ENCODE measurements at places on chromosomes 6 and 20. TPM values are rescaled to one million over a fixed set of nuclear protein-coding genes. Genes with fewer than 3 reads are reported as not detected.

GRCh38 chr20:36303020-36303595 is 3.0 kb upstream of the DLGAP4 start:
- DNase-seq: no peak

- DNase-seq: no peak
Measured at GRCh38 chr6:140153703-140154102, 779.3 kb upstream of the CITED2 start.

DNA sequence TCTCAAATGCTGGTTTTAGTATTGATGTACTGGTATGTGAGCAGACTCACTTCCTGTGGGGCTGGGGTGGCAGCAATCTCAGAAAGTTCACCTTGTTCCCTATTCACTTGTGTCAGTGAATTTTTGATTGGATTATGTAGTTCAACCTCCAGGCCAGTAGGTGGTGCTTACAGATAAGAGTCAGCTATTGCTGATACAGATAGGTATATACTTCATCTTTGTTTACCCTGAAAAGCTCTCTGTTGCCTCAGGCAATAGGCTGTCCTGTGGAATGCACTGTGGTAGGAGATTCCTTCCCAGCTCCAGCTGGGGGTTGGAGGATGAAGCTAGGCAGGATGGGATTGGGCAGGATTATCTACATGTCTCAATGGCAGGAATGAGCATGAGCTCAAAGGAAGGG is 851.2 kb upstream of the EYS start:
- no peak for DNase-seq

DNA sequence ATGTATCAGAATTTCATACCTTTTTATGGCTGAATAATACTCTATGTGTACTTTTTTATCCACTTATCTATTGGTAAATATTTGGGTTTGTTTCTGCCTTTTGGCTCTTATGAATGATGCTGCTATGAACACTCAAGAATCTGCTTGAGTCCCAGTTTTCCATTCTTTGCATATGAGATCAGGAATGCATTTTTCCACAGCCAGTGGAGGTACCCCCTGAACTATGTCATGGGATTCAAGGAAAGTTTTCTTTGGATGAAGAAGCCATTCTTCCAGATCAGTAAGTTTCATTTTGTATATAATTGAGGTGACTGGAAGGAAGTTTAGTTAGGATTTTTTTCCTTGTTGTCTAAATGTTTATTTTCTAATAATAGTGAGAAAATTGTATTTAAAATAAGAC is 40.9 kb downstream of the NKX2-4 start:
- DNase-seq: no peak

DNA sequence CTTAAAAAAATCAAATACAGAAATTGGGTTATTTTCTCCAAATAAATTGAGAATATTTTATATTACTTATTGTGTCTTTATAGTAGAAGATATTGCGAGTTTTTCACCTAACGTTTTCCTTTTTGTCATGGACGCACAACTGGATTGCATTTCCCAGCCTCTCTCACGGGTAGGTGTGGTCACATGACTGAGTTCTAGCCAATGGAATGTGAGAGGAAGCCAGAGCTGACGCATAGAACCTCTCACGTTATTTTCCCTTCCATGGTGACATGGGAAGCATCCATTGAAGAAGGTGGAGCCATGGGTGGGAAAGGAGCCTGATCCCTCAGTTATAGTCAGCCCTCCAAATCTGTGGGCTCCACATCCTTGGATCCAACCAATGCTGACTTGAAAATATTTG is 155.9 kb upstream of the UST start:
- DNase-seq: no peak

DNA sequence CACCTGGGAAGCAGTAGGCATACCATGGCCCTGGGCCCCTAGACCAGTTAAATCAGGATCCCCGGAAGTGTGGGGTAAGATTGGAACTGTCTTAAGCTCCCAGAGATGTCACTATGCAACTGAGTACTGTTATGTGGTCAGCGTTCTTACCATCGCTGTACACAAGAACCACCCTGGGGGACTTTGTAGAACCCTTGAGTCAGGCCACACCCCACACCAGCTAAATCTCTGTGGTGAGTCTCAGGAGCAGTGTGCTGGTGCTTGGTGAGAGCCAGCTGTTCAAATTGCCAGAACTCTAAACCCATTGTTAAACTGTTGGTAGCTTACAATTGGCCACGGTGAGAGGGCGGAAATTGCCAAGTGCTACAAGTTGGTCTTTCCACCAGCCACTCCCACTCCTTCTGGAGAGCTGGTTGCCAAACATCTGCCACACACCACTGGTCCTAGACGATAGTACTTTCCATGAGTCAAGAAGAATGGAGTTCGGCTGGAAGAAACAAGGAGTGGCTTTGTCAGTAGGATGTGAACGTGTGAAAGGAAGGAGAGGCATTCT is 80.5 kb upstream of the SYNDIG1 start:
- no peak for DNase-seq

DNA sequence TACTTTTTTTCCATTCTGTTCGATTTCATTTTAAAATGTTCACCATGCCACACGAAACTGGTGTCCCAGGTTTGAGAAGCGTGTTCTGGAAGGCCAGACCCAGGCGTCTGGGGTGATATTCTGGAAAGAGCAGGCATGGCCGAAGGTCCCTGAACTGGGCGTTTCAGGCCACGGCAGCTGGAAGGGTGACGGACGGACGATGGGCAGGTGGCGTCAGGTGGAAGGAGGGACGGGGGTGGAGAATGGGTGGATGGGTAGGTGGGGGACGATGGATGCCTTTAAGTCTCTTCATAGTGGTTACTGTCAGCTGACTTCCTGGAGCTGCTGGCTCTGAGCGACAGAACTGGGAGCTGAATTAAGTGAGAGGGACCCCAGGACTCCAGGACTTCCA is 44.6 kb downstream of the CDH4 start:
- DNase-seq: no peak

DNA sequence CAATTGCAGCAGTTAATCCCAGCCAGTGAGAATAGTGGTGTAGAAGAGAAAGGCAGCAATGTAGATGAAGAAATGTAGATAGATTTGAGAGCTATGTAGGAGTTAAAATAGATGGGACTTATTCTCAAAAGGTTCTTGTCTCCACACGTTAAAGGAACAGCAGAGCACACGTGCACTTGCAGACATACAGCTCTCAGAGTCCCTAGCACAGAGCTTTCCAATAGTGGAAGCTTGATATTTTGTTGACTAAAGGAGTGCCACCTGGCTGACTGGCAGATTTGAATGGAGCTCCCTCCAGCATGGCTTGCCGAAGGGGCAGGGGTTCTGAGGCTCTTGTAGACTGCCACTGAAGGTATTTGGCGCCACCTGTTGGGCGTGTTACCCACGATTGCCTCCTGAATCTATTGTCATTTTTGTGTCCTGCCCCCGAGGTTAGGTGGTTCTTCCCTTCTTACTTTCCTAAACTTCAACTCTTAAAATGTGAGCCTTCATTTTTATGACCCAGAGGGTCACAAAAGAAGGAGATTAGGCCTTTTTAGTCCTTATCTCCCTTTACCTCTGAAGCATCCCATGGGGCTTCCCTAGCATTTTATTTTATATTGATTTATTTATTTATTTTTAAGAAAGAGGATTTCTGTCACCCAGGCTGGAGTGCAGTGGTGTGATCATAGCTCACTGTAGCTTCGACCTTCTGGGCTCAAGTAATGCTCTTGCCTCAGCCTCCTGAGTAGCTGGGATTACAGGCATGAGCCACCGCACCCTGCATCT is 16.4 kb downstream of the BRD2 start:
- peak; percentile 72 for DNase-seq

DNA sequence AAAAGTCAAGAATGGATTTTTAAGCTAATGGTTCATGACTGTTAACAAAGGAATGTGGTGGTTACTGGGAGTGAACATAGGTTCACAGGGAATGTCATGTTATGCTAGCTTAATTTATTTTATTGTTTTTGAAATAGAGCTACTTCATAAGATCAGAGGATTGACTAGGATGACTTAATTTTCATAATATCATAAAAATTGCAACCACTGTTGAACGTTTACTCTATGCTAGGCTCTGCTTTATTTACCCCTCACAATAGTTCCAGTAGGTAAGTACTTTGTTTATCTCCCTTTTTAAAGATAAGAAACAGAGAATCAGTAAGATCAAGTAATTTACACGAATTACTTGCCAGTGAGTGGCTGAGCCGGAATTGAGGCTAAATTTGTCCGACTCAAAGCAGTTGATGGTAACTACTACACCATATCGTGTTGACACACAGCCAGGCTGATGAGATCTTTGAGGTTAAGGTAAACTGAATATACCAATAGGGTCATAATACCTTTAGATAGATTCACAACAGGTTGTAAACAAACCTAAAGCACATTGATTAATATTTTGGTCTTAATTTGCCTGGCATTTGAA is 194.6 kb upstream of the CITED2 start:
- no peak for DNase-seq

DNA sequence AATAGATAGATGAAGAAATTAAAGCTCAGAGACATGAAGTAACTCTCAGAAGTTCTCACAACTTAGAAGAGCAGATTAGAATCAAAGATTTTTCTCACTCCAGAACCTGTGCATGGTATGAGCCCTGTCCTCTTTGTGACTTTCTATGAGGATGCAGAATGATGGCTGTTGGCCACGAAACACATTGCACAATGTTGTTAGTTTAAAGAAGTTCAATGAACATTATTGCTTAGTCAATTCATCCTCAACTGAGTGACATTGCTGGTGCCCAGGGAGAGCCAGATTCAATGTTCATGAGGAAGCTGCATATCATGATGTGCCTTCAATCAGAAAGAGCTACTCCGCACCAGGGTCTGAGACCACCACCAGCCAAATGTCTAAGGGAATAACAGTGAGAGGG is 633.1 kb downstream of the PTPRT start:
- DNase-seq: no peak

DNA sequence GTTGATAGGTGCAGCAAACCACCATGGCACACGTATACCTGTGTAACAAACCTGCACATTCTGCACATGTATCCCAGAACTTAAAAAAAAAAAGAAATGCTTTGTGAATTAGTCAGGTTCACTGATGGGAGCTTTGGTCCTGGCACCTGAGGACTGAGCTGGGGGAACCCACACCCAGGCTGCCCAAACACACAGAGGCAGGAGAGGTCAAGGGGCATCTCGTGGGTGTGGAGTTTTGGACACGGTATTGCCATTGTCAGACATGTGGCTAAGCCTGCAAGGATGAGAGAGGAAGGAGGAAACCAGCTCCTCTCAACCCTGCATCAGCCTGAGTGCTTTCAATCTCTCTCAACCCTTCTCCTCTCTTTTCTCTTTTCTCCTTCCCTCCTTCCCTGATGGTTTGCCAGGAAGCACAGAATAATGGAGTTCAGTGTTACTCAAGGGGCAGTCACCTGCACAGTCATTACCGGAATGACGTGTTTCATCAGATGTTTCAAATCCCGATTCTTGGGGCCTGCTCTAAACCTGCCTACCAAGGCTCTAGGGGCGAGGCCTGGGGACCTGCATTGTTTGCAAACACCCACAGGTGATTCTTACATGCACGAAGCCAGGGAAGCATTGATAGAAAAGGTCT is 89.9 kb upstream of the NEDD9 start:
- no peak for DNase-seq

DNA sequence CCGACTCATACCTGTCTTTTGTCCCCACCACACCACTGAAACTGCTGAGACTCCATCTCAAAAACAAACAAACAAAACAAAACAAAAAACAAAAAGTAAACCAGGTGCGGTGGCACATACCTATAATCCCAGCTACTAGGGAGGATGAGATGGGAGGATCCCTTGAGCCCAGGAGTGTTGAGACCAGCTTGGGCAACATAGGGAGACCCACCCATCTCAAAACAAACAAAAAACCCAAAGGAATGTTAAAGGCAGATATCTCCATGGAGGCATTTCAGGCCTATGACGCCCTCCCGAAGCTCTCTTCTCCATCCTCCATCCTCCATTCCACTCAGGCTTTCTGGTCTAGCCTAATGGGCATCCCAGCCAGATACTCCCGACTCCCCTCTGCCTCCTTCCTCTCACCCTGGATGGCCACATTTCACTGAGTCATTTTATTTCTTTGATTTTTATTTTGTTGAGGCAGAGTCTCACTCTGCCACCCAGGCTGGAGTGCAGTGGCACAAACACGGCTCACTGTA is 3.2 kb upstream of the SLC4A11 start:
- no peak for DNase-seq

DNA sequence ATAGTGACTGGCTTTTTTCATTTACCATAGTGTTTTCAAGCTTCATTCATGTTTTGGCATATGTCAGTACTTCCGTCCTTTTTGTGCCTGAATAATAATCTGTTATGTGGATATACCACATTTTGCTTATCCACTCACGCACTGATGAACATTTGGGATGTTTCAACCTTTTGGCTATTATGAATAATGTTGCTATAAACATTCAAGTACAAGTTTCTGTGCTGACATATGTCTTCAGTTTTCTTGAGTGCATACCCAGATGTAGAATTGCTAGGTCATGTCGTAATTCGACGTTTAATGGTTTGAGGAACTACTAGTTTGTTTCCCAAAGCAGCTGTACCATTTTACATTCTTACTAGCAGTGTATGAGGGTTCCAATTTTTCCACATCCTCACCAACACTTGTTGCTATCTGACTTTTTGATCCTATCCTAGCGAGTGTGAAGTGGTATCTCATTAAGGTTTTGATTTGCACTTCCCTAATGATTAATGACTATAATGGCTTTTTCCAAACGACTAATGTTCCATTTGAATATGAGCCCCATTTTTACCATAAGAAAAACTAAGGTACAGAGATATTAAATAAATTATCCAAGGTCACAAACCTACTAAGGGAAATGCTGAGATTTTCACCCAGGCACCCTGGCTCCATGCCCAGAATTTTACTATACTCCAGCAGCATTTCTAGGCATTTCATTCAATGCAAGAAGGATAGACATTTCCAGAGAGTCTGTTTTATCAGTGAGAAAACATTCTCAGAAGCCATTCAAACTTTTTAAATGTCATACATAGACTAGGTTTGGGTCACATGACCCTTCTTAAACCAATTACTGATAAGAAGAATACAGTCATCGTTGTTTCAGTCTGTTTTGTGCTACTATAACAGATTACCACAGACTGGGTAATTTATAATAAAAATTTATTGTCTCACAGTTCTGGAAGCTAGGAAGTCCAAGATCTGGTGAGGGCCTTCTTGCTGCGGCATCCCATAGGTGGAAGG is 71.1 kb upstream of the RUNX2 start:
- DNase-seq: no peak

DNA sequence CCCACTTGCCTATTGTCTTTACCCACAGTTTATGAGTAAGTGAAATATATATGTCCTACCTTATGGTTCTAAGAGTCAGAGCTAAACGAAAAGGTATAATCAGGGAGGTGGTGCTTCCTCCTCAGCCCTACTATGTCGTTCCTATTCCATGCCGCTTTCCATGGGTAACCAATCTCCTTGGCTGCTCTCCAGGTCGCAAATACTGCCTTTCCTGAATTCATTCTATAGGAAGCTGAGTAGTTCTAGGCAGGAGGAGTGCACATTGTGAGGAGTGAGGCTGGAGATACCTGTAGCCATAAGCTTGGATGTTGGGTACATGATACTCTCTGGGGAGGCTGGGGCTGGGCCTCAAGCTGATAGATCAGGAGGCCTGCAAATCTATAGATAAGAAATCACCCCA is 5.8 kb downstream of the IL20RA start:
- DNase-seq: no peak

- no peak for DNase-seq
Measured at GRCh38 chr6:137731960-137732616, 135.0 kb upstream of the TNFAIP3 start.

The FOXA2 gene
- not detected for polyA plus RNA-seq

The TFEB gene
- polyA plus RNA-seq: 10.1 TPM

The MAFB gene
- polyA plus RNA-seq: 13.4 TPM

The KCNK16 gene
- polyA plus RNA-seq: not detected

The MCHR2 gene
- polyA plus RNA-seq: not detected

The NT5DC1 gene
- polyA plus RNA-seq: 25.7 TPM

The PTK6 gene
- polyA plus RNA-seq: 0.41 TPM

The TDP2 gene
- polyA plus RNA-seq: 22.8 TPM

The KIAA1755 gene
- polyA plus RNA-seq: 7.0 TPM

The NOTCH4 gene
- 25.1 TPM for polyA plus RNA-seq

The E2F1 gene
- 10.2 TPM for polyA plus RNA-seq

The ELOVL2 gene
- polyA plus RNA-seq: 2.1 TPM
